ENCODE measurements at places on chromosomes 6 and 20.

- DNase-seq = no peak
Measured at GRCh38 chr6:163793011-163793983, 378.8 kb downstream of the QKI start.

DNA sequence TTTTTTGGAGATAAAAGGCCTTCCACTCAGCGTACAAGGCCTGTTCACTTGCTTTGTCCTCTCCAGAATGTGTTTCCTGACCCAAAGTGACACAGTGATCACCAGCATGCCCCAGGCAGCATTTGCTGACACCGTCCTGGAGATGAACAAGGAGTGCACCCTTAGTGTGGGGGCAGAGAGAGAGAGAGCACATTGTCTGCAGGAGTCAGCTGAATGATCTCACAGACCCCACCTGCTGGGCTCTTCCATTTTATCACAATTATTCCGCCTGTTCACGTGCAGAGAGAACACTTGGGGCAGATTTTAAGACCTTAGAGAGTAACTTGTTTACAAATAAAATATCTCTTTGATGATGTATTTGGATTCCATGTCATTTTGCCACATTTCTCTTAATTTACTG, 22.4 kb upstream of the MAS1L start:
- DNase-seq = no peak

- DNase-seq = no peak
Measured at GRCh38 chr20:57089699-57090144, 176.7 kb downstream of the BMP7 start.

DNA sequence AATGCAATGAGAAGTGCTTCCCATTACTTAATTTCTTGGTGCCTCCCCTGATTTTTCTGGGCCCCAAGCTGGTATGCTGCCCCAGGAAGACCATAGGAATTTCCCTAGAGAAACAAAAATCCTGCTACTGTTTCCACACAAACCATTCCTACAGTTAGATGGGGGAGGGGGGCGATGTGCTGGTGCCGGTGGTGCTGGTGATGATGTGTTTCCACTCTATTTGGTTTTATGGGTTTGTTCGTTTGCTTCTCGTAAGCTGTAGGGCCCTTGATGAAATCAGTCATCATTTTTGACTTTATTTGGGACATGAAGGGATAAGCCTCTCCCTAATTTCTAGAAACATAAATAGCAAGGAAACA, 105.1 kb downstream of the MKKS start:
- DNase-seq = no peak

DNA sequence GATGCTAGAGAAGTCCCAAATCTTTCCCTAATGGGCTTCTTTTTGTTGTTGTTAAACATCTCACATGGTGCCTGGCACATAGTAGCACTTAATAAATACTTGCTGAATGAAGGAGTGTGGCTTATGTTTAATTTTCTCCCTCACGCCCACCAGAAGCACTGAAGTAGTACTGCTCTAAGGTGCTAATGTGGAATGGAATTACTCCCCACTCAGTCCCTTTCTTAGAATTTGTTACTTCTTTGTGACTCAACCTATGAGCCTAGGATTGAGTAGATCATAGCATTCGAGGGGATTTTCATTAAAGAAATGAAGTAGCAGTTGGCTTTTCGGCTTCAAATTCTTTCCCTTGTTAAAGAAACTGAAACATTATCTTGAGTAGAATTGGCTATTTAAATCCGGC, 192.8 kb downstream of the CLIC5 start:
- DNase-seq = no peak

DNA sequence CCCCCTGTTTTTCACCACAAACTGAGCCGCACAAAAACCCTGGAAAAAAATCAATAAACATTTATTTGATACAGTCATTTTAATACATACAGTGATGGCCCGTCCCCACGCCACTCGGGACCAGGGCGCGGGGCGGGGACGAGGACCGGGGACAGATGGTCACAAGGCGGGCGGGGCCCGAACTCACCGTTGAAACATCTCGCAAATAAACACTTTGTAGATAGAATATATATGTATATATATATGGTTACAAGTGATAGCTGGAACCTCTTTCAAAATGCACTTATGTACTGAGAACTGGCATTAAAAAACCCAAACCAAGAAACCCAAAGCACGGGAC, 418 bp upstream of the UCKL1 start:
- no peak for DNase-seq
